NCI-H1048 (cell line): ENCODE measurements at places on chromosomes 4 and X.

GRCh38 chr4:42397635-42398170 is 415 bp downstream of the SHISA3 start:
- DNase-seq, result no peak

- DNase-seq, result no peak
These were observed 774 bp downstream of the ARMCX2 start for GRCh38 chrX:101658661-101659491.

DNA sequence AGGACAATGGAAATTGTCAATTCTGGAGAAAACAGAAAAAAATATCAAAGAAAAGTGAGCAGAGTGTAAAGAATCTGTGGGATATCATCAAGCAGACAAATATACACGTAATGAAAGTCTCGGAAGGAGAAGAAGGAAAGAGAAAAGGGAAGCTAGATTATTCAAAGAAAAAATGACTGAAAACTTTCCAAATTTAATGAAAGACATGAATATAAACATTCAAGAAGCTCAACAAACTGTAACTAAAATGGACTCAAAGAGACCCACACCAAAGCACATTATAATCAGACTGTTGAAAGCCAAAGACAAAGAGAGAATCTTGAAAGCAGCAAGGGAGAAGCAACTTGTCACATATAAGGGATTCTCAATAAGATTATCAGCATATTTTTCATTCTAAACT is 28.3 kb downstream of the PARM1 start:
- DNase-seq, result no peak

GRCh38 chr4:84699001-84699671 is 116.2 kb downstream of the CDS1 start:
- no peak for DNase-seq

DNA sequence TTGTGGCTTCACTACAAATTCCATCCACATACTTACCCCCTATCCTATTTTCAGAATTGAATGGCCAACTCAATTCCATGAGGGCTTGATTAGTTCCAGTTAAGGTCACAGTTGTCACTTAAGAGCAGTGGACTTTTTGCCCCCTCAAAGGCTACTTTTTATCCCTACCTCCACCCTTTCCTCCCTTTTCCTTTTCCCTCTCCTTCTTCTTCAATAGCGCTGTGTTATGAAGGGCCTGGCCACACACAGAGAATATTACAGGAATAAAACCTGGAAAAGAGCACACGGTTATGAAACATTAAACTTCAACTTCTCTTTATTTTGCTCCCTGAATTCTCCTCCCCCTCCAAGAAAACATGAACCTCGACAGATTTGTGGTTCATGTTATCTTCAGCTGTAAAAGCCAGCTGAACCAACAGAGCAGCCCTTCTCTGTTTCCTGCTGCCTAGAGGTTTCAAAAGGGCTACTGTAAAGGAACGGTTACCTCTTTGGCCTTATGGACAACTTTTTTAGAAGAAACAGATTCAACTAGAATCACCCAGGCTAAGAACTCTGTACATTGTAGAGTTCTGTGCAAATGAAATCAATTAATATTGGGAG is 87.0 kb upstream of the RPL34 start:
- DNase-seq, result no peak

DNA sequence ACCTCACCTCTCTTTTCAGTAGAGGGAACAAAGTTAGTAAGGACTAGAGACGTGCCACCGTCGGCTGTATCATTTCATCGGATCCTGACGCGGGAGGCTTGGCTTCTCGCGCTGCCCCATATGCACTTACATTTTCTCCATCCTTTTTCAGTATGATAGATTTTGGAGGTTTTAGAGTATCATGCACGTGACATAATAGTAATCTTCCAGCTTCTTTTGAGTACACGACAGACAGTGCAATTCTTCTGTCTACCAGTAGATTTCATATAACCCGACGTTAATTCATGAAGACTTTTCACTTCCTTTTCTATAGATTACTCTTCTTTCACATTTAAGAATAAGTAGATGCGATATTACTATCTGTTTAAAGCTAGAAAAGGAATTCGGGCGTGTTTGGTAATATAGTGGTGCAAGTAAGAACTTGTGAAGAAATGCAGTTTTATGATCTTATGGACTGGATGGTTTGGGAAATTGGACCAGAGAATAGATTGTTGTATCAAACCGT is 1.0 kb downstream of the CDS1 start:
- no peak for DNase-seq

DNA sequence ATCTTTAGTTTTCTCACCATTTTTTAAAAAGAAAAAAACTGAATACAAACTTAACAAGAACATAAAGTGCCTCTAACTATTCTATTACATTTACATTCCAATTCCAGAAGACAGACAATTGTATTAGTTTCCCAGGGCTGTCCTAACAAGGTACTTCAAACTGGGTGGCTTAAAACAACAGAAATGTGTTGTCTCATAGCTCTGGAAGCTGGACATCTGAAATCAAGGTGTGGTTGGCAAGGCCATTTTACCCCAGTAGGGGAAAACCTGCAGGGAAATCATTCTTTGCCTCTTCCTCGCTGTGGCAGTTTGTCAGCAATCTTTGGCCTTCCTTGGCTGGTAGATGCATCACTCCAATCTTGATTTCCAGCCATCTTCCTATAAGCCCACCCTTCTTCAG is 37.5 kb upstream of the TMEM33 start:
- DNase-seq, result no peak

DNA sequence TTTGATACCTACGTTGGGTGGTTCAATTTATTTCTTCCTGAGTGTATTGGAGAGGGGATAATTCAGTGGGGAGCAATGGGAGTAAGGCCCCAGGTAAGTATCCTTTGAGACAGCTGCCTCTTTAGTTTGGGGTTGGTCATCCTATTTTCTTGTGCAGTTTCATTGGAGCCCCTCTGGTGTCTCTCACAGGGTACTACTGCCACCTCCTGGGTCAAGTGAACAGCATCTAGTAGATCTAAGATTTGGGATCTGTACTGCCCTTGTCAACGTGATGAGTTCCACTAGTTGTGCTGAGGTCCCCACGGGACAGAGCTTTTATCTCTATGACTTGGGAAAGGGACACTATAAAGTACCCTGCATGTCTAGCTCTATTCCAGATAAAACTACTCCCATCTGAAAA is 80.6 kb downstream of the PBDC1 start:
- no peak for DNase-seq

GRCh38 chrX:133742602-133743305 is 242.6 kb downstream of the GPC3 start:
- no peak for DNase-seq
